ENCODE measurements at places on chromosomes 4 and X.

DNA sequence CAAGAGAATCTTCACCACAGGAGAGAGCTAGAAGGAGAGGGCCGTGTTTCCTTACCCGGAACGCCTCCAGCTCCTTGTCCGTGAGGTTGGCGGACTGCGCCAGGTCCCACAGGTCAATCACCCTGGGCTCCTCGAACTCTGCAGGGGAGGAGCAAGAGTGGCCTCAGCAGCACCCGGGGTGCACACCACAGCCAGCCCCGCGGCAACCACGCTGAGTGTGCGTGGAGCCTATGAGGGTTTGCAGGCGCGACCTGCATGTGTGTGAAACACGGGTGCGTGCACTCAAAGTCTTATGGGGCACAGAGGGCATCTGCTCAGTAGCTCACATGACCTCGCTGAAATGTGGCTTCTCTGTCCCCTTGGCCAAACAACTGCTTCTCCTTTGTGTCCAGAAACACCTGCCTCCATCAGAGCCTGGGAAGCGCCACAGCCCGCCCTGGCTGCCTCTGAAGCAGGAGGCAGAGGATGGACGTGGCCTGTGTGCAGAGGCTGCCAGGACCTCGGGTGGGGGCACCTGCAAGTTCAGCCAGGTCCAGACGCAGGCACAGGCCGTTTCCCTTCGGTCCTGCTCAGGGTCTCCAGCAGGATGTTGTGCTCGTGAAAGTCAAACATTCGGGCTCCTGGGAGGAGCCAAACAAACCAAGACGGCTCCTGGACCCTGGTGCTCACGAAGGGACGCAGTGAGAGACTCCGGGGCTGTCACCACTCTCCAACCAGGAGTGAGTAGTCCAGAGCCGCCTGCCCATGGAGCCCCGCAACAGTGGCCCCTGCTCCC lies 16.0 kb downstream of the LRPAP1 start:
- no peak for DNase-seq

- no peak for DNase-seq
Measured at GRCh38 chr4:69546134-69546765, 50.5 kb upstream of the UGT2B4 start.

- no peak for DNase-seq
Measured at GRCh38 chrX:129663171-129663570, 8.4 kb upstream of the APLN start.

- no peak for DNase-seq
Measured at GRCh38 chr4:6716958-6717655, 1.1 kb downstream of the BLOC1S4 start.

DNA sequence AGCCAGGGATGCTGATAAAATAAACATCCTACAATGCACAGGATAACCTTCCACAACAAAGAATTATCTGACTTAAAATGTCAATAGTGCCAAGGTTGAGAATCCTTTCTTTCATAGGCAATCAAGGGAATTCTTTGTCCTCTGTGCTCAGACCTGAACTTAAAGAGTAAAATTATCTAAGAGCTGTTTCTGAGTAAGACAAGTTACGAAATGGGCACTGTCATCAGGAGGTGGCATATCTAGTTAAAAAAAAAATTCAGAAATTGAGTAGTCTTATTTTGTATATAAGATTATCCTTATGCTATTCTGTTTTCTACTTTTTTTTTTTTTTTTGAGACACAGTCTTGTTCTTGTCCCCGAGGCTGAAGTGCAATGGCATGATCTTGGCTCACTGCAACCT lies 3.3 kb upstream of the RAB33B start:
- DNase-seq: no peak

- no peak for DNase-seq
Measured at GRCh38 chrX:134004084-134004483, 18.7 kb upstream of the GPC3 start.

GRCh38 chr4:106681381-106681921 lies 312.9 kb upstream of the GIMD1 start:
- no peak for DNase-seq

GRCh38 chr4:87853108-87853507 lies 20.3 kb downstream of the MEPE start:
- DNase-seq: no peak

DNA sequence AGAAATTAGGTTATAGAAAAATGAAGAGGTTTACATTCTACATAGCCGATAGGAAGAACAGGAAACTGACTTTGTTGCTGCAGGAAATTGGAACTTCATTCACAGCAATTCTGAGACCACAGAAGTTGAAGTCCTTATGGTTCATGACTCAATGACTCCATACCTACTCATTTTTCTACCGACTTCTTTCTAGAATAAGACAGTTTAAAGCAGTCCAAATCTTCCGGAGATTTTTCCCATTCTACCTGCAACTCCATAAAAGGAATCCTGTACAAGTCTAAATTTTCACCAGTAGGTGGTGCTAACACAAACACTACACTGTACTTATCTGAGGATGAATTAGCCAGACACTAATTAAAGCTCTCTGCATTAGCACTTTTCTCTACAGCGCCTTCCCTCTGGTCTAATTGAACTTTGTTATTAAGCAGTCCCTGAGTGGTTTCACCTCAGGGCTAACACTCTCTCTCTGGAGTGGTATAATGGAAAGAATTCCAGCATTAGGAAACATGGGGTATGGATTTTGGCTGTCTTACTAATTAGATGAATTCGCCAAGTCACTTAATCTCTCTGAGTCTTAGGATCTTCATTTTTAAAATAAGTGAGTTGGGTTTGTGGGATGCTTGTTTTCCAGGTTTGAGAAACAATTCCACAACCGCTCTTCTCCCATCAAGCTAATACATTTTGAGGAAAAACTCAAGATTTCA lies 167.9 kb downstream of the SMIM20 start:
- DNase-seq: no peak
